ENCODE measurements at places on chromosomes 6 and 20.

- DNase-seq, result no peak
Measured at GRCh38 chr20:12702312-12702711, 306.5 kb upstream of the SPTLC3 start.

DNA sequence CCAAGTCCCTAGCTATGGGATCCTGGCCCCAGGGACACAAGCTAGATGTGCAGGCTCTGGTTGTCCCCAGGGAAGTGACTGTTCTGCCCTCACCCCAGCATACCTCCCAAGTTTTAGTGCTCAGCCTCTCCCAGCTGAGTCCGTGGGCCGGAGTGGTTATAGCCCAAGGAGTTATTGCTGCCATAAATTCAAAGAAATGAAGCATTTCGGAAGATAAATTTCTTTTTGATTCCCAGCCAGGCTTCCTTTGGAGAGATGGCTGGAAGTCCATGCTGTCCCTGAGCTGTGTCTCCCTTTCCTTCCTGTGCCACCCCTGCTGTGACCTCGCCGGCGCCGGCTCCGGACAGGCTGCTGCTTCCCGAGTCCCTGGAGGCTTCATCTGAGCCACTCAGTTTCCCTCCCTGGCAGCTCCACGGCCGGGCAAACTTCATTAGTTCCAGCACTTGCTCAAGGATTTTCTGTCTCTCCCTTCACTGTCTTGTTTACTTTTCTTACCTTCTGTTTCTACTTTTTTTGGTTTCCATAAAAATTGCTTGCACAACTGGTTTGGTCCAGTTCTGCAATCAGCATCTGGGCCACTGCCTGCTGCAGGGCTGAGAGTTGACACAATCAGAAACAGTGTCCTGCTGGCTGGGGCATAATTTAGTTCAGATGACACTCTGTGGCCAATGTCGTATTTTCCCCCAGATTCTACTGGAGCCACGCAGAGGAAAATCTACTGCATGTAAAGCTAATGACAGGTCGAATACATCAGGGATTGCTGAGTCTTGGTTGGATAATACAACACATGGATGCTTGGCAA lies 225.5 kb downstream of the SYNDIG1 start:
- no peak for DNase-seq

DNA sequence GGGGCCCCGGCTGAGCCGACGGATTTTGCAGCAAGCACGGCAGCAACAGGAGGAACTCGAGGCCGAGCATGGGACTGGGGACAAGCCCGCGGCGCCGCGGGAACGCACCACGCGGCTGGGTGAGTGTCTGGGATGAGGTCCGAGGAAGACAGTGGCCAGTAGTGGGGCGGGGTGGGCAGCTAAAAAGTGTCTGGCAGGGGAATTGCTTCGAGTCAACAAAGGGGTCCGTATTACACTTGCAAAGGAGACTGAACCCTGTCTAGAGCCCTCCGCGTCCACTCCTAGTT lies 356 bp downstream of the BYSL start:
- no peak for DNase-seq

- DNase-seq, result no peak
Measured at GRCh38 chr6:107611094-107611810, 121.3 kb downstream of the SOBP start.

- DNase-seq, result no peak
Measured at GRCh38 chr20:872855-873520, 39.5 kb downstream of the FAM110A start.

- DNase-seq, result no peak
Measured at GRCh38 chr20:62952373-62952967, at the start of gene SLC17A9. SLC17A9 (plus strand) TSS chr20:62952709; CDS start chr20:62952831, 122 bp downstream.

- DNase-seq, result no peak
Measured at GRCh38 chr20:24211972-24212371, 223.4 kb upstream of the GGTLC1 start.

- no peak for DNase-seq
Measured at GRCh38 chr6:54014440-54014839, 96.8 kb upstream of the MLIP start.

- no peak for DNase-seq
Measured at GRCh38 chr6:44388135-44388487, 605 bp downstream of the CDC5L start.

GRCh38 chr6:14634072-14634471 lies 516.5 kb downstream of the CD83 start:
- no peak for DNase-seq

DNA sequence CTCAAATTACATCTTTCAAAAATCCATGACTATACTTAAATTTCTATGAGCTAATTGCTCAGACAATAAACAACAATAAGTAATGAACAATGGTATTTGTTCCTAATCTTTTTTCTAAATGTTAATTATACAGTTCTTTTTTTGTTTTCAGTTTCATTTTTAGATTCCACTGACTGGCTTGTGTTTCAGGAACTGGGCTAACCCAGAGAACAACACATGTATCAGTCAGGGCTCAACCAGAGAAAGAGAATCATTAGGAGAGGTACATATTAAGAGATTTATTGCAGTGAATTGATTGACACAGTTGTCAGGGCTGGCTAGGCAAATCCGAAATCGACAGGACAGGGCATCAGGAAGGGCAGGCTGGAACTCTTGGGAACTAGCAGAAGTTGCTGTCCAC lies 182.8 kb downstream of the GRM1 start:
- no peak for DNase-seq

All from activated CD4-positive, alpha-beta T cell treated with anti-CD3 and anti-CD28 coated beads, Interleukin-2, amount 50 U/mL, for 24 hours (primary cell).